ENCODE measurements at places on chromosomes 7 and 10. TPM values are rescaled to one million over a fixed set of nuclear protein-coding genes. Genes with fewer than 3 reads are reported as not detected.

DNA sequence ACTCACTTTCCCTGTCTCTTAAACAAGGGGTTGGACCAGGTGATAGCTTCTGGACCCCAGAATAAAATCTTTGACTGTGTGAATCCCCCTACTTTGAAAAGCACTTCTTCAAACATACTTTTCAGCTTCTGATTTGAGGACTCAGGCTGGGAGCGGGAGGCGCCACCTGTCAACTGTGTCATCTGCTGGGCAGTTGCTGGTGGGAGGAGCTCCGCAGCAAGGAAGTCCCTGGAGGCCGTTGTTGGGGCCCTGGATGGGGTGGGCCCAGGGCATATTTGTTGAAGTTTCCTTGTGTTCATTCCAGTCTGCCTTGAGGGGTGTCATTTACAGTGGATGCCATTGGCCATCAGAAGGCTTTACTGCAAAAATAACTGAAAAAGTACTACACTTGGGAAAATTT, 197.7 kb downstream of the CCDC3 start:
- no peak for DNase-seq

- no peak for DNase-seq
Measured at GRCh38 chr10:49327036-49327813, 28.3 kb downstream of the C10orf71 start.

GRCh38 chr7:142303650-142304049, 45.8 kb upstream of the PRSS58 start:
- DNase-seq, result no peak

DNA sequence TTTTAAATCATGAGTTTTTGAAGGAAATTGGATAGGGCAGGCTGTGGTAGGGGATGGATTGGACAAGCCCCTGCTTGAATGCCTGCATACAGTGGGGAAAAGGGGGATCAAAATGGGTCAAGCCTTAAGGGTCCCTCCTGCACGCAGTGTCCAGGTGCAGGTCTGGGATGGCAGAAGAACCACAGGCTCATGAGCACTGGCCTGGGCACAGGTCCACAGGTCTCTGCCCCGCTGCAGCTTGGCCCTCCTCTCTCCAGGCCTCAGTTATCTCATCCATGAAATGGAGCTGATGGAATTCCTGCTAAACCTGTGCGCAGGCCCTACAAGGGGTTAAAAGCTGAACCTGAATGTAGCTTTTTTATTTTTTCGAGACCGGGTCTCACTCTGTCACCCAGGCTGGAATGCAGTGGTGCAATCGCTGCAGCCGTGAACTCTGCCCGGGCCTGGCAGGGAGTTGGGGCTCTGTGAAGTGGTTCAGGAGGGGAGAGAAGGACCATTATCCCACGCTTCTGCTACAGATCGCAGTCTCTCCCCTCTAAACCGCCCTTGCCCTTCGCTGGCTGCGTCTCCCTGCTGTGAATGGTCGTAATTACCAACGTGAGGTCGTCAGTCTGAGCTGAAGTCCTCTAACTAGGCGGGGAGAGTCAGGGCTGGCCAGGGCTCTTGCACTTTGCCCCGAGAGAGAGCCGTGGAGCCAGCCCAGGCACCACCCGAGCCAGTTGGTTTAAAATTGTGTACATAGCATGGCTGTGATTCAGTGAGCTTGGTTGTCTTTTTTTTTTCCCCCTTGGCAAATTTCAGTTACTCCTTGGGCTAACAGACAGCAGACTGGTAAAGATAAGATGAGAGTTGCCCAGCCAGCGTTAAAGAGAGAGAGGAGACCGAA, 77.5 kb upstream of the GTF2I start:
- DNase-seq, result no peak

DNA sequence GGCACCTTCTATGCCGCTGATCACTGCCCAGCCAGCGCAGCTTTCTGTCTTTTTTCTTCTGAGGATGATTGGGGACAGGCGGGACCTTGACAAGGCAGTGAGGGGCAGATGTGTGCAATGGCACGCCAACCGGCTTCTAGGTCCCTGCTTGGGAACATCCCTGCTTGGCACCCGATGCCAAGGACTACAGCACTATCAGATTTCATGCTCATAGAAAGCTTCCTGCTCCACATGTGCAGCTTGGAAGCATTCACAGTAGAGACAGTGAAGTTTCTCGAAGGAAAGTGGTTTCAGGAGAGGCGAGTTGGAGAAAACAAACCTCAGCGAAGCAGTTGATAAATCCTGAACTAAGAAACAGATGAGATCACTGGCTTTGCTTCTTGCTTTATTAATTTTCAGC, 267.5 kb upstream of the HABP2 start:
- no peak for DNase-seq

DNA sequence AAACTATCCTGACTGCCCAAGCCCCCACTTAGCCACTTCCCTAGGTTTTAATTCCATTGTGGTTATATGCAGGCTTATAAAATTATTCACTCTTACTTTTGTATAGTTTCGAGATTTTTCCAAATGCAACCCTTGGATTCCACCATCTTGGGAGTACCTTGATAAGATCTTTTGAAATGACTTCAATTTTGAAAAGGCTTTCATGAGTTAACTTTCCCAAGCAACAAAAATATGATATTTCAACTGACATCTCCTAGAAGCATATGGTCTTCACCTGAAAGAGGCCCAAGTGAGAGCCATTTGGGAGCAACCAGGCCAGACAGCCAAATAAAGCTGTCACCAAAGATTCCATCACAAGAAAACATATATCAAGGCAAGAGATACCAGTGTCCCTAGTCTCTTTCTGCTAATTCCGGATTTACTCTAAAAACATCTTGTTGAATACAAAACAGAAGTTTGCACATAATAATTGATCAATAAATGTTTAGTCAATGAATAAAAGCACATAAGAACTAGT, 1.7 kb upstream of the ST8SIA6 start:
- DNase-seq, result no peak

DNA sequence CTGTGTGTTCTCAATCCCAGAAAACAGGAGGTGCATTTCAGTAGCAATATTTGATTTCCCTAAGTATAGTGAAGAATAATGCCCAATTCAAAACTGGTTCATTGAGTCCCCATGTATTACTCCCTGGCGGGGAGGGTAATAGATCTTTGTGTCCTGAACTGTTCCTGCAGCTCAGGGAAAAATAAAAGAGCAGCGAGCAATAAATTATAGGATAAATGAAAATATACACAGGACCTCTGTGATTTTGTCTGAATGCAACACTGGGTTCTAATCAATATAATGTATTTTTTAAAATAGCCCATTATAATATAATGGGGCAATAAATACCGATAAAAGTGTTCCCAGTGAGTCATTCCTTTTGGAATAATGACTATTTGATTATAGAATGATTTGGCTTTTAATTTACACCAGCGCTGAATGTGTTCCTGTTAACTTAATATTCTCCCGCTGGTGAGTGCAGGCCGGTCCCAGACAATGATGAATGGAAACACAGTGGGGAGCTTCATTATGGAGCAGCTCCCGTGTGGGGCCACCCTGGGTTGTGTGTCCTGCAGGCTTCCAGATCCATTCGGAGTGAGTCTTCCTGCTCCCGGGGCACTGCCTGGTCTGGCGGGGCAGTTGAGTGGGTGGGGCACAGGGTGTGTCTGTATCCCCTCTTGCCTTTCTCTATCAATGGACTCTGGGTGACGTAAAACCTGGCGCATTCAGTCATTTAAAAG, 263.1 kb downstream of the ACTR3B start:
- DNase-seq, result no peak

DNA sequence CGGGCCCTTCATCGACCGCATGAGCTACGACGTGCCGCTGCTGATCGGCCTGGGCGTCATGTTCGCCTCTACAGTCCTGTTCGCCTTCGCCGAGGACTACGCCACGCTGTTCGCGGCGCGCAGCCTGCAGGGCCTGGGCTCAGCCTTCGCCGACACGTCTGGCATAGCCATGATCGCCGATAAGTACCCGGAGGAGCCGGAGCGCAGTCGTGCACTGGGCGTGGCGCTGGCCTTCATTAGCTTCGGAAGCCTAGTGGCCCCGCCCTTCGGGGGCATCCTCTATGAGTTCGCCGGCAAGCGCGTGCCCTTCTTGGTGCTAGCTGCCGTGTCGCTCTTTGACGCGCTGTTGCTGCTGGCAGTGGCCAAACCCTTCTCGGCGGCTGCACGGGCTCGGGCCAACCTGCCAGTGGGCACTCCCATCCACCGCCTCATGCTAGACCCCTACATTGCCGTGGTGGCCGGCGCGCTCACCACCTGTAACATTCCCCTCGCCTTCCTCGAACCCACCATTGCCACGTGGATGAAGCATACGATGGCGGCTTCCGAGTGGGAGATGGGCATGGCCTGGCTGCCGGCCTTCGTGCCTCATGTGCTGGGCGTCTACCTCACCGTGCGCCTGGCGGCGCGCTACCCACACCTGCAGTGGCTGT, 1.2 kb downstream of the SLC18A3 start:
- DNase-seq, result no peak

The KIF20B gene
- 12.7 TPM for total RNA-seq

The HECW1 gene
- total RNA-seq, result 23.5 TPM

The HTR5A gene
- 3.4 TPM for total RNA-seq

The ATOH7 gene
- not detected for total RNA-seq

The CTAGE4 gene
- 1.6 TPM for total RNA-seq

The INHBA gene
- total RNA-seq, result 2.9 TPM

The NUTM2E gene
- 0.88 TPM for total RNA-seq

All from spinal cord (tissue), 10 donors.